ENCODE measurements at places on chromosomes 7 and 10.

DNA sequence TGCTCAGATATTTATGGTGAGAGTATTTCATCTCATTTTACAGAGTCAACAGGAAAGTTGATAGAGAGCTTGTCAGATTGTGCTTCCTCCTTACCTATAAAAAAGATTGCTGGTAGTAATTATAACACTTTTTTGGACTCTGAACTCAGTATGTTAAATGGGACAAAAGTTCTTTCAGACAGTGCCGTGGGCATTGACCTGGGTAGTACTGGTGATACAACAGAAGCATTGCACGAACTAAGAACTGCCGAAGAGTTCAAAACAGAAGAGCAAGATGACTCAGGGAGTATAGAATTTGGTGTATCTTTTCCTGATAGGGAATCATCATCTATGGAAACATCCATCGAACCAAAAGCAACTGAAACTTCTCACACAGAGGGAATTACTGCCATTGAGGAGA lies 58.6 kb downstream of the LOXL4 start:
- DNase-seq, result no peak

DNA sequence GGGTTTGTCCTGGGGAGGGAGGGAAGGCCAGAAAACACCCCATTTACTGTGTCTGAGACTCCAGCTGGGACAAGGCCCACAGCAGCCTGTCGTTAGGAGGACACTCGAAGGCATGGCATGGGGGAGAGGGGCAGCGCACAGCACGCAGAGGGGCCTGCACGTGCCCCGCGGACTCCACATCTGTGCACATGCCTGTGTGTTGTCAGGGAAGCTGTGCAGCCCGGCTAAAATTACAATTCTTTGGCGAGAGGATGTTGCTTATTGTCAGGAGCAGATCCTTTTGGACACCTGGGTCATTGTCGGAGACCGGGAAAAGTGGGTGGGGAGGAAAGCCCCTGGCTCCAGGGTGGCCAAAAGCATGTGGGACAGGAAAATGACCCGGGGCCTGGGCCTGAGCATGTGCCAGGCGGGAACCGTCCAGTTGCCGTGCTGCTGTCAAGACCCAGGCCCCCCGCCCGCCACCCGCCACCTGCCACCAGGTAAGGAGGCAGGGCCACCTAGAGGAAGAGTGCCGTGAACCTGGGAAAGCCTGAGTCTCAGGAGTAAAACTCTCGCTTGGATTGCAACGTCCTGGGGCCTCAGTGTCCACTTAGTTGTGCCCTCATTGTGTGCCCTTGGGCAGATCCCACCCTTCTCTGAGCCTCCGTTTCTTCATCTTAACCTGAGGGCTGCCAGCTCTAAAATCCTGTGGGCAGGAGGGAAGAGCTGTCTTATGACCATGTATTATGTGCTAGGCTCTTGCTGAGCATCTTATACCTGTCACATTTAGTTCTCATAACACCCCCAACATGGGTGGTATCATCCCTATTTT lies 7.2 kb downstream of the VSIR start:
- no peak for DNase-seq

GRCh38 chr7:96174812-96175211 lies 147.1 kb downstream of the SLC25A13 start:
- DNase-seq, result no peak

DNA sequence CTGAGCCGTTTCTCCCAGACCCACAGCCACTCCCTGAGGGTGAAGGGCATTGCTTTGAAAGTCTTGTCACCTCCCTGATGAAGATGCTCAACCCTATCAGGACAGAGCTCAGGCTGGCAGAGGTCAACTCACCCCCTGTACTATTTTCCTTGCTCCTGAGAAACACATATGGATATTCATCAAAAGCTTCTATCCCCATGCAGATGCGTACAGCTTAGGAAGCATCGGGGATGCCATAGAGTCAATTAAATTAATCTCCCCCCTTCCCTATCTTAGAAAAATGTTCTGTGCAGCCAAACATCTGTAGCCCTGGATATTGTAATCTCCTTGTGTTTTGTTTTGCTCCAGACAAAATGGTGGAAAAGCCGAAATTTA lies 67.2 kb downstream of the EMX2 start:
- no peak for DNase-seq

- DNase-seq, result no peak
These were observed 410.0 kb upstream of the RNF32 start for GRCh38 chr7:156230576-156230975.

GRCh38 chr7:140390034-140390433 lies 8.3 kb downstream of the SLC37A3 start:
- no peak for DNase-seq

GRCh38 chr7:104497379-104497967 lies 169.1 kb downstream of the LHFPL3 start:
- no peak for DNase-seq

GRCh38 chr10:76334255-76334654 lies 902.8 kb downstream of the LRMDA start:
- DNase-seq, result no peak
